ENCODE measurements at places on chromosomes 2 and 18. TPM values are rescaled to one million over a fixed set of nuclear protein-coding genes. Genes with fewer than 3 reads are reported as not detected.

Gene MEP1B
- polyA plus RNA-seq: 0.11 TPM

DNA sequence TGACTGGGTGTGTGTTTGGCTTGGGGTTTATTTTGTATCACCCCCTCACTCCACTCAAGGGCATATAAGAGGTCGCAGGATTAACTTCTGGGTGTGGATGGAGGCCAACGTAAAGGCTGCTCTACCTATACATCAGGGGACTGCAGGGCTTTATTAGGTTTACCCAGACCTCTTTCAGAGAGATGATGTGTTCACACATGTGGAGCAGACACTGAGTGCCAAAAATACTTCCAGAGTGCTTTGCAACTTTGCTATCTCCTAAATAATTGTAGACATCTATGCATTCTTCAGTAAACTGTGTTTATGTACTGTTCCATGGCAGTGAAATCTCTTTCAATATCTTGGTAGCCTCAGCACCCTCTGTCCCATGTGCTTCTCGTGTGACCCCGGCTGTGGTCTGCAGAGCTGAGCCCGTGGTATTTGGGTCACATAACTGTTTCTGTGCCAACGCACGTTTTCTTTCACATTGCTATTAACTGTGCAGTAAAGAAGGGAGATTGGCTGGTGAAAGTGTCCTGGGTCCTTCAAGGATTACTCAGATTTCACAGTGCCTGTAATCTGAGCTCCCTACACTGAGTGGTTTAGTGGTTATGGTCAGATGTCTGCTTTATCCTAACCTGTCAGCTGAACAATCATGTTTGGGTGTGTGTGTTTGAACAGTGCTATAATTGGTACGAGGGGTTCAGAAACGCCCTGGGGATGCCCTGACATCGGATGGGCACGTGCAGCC lies 208.1 kb downstream of the VAPA start:
- DNase-seq: no peak

- no peak for DNase-seq
Measured at GRCh38 chr2:188076149-188077056, 215.3 kb upstream of the GULP1 start.

GRCh38 chr2:19651466-19651865 lies 250.3 kb downstream of the TTC32 start:
- DNase-seq: no peak

GRCh38 chr2:47339745-47340541 lies 63.0 kb upstream of the MSH2 start:
- DNase-seq: no peak

- DNase-seq: no peak
Measured at GRCh38 chr2:3604991-3605961, 10.4 kb downstream of the COLEC11 start.

GRCh38 chr18:35711227-35711626 lies 129.7 kb downstream of the GALNT1 start:
- DNase-seq: no peak

DNA sequence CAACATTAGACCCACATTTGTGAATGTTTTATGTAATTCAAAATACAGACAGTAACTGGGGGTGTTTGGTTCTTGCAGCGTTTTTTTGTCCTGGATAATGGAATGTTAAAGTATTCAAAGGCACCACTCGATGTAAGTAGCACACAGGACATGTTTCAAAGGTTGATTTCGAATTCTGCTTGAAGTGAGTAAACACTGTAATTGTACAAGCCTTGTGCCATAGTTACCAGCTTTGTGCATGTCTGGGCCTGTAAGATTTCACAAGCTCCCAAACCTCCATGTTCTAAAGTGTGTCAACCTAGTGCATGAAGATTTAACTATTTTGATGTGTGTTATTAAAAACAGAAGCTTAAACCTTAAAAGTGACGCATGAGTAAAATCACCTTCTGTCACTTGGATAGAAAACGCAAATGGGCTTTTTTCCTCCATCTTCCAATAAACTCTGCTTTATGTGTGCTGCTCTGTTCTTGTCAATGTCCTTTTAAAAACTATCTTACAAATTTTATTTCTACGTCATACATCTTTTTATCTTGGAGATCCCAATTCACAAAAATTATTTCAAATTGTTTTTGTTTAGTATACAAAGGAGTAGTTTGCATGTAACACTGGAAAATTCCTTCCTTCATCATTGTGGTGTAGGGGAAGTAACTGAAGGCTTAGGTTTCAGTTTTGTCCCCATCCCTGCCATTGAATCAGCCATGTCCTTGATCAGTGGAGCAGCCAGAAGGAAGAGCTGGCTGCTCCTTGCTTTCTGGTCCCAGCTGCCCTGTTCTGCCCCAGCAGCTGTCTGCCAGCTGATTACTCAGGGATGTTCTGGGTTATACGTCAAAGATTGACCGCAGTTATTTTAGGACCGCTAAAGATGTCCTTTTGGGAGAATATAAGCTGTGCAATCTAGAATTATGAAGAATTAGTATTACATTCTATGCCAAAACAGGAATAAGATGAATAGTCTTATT lies 119.2 kb downstream of the PRKRA start:
- DNase-seq: no peak

DNA sequence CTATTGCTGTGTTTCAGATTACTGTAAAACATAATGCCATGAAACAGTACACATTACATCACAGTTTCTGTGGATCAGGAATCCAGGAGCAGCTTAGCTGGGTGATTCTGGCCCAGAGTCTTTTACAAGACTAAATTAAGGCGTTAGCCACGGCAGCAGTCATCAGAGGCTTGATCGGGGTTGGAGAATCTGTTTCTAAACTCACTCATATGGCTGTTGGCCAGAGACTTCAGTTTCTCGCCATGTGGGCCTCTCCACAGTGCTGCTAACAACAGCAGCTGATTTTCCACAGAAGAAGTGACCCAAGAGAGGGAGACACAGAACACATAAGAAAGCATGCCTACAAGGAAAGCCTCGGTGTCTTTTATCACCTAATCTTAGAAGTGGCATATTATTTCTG lies 89.2 kb upstream of the MYO3B start:
- no peak for DNase-seq

DNA sequence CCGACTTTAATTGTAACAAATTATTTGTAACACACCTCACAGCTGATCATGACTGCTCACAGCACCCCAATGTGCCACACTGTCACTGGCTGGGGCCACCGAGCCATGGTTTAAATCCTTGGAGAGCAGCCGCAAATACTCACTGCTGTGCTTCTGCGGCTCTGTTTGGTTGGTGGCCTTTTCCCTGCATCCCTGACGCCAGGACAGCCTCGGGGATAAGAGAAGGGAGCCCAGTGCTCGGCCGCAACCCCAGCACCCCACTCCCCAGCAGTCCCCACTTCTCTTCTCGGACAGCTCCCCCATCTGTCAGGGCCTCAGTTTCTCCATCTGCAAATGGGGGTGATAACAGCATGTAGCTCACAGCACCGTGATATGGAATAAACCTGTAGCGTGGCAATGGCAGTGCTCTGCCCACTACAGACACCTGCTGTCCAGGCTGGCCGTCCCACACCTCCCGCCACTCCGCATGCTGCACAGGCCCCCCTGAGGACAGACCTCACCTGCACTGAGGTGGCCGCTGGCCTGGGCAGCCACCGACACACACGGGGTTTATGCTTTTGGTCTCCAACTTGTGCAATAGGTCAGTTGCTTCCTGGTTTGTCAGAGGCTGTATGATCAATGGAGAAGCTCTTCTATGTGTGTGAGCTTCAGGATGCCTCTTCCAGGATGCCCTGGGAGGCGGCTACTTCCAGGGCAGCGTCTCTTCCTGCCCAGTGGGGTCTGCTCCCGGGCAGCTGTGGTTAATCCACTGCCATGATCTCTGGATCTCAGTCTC lies 87.1 kb downstream of the NDUFA10 start:
- no peak for DNase-seq

DNA sequence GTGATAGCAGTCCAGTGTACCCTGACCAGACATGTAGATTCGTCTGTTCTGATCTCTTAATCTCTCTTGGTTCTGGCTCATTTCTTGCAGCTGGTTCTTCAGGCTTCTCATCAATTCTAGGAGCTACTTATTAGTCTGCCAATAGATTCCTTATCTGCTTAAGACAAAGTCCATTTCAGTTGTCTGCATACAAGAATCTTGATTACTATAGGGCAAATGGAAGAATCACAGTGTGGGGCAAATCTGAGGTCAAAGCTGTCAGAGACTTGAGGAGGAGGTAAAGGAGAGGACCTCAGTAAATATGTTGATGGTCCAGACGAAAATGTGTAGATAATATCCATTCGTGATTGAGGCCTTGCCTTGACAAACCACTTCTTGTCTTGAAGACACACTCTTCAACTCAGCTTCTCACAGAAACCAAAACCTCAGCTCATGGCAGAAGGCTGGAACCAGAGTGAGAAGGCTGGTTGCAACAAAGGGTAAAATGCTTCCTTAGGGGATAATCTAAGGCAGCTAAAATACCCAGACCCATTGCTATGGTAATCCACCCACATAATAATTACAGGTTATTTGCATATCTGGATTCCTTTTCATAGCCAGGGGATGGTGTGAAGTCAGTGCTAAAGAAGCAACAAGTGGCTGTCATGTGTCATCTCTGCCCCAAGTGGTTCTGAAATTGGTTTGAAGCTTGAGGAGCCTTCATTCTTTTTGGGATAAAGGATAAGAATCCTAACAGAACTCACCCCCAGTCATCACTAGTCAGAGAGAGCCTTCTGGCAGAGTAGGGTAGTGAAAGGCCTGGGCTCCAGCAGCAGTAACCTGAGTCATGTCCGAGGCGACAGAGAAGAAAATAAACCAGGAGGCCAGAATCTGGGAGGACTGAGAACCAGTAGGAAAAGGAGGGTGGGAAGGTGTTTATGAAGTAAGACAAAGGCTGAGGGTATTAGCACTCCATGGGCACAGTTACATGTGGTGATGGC lies 29.2 kb upstream of the PELI1 start:
- no peak for DNase-seq

DNA sequence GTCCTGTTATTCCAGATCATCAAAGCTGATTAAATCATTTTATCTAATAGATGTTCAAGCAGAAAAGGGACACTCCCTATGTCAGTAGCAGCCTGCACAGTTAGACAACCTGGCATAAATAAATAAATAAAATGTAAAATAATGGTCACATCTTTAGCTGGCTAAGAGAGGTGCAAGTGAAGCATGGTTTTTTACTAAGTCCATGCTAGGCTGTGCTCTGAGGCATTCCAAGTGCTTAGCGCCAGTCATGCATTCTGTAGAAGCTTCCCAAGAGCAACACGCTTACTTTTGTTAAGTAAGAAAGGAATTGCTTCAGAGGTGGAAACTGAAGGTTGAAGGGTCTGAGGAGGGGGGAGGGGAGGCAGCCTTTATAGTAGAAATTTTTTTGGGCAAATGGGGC lies 351.2 kb downstream of the CDH2 start:
- no peak for DNase-seq

DNA sequence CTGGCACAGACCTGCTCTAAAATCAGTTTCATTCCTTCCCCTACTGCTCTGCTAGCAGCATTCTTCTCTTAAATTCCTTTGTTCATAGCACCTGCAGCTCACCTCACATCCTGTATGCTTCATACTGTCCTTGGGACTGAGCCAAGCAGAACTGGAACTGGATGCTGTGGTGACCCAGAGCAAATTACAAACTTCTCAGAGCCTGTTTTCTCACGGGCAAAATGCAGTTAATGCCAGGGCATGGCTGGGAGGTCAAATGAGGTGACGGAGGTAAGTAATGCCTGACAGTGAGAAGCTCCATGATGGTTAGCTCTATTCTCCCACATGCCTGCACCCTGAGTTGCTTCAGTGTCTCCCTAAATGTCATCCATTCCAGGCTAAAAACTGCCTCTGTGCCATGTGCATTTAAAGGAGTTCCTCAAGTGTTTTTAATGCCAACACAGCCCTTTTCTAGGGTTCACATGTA lies 29.7 kb downstream of the C2orf42 start:
- DNase-seq: no peak

DNA sequence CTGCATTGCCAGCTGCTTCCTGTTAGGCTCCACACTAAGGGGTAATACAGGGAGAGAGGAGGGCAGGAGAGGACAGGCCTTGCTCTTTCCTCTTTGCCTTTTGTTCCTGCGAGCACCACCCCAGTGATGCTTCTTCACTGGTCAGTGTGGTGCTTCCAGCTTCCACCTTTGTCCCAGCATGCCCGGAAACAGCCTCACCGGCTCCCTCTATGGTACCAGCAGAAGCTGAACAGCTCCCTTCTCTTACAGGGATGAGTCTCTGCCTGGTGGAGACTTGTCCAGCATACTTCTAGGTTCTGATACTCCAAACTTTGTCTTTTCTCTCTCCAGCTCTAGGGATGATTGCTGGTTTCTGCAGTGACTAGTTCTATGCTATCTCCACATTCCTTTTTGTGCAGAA lies 413.3 kb downstream of the TSN start:
- DNase-seq: no peak

GRCh38 chr18:59690996-59691395 lies 6.2 kb downstream of the CCBE1 start:
- DNase-seq: no peak

DNA sequence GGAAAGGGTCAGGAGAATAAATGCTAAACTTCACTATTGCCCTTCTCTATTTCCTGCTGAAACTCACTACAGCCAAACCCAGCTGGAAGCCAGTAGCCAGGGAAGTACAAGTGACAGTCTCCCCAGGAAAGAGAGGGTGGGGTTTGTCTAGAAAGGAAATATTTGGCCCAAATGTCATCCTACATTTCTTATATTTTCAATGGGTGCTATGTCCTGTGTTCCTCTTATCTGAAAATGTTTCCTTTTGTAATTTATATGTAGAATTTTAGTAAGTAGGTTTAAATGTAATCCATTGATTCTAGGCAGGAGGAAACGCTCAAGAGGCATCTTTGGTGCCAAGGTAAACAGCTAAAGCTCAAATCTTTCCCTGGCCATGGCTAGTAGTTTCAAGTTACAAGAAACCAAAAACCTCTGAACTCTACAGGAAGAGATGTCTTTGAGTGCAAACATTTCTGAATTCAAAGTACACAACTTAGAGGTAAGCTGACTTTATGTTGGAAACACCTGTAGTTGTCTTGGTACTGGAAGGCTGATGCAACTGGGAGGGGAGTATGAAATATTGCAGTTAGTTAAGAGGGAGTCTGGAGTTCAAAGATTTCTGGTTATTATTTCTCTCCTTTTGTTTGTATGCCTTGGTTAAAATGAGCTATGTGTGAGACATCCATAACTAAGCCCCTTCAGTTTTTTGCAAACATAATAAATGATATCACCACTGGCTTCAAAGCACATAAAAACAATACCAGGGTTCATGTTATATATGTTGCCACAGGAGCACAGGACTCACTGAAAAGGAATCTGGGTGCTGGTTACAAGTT lies 356.1 kb upstream of the ZC3H15 start:
- no peak for DNase-seq
